ENCODE measurements at places on chromosomes 2 and 18.

DNA sequence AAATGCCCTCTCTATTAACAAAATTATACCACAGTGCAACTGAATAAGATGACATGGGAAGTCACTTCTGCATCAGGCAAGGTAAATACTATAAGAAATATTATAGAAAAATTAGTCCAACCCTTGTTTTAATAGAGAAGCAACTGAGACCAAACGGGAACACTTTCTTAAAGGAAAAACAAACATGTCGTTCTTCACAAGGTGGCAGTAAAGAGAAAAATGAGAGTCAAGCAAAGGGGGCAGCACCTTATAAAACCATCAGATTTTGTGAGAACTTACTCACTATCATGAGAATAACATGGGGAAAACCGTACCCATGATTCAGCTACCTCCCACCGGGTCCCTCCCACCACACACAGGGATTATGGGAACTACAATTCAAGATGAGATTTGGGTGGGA, 481.7 kb upstream of the CRIM1 start:
- no peak for DNase-seq

GRCh38 chr18:60235164-60235563, 137.4 kb downstream of the MC4R start:
- DNase-seq, result no peak

DNA sequence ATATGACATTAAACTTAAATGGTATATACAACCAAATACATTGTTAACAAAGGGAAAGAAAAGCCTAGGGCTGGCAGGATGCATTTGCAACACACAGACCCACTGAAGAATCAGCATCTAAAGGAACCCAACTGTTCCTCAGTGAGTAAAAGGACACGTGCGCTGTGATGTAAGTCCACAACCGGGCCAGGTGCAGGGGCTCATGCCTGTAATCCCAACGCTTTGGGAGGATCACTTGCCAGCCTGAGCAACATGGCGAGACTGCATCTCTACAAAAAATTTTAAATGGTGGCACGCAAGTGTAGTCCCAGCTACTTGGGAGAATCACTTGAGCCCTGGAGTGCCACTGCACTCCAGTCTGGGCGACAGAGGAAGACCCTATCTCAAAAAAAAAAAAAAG, 3.9 kb downstream of the DTNB start:
- DNase-seq, result no peak

- DNase-seq, result no peak
Measured at GRCh38 chr18:53948991-53949390, 275.5 kb downstream of the MBD2 start.

GRCh38 chr2:147439986-147440385, 404.8 kb upstream of the ACVR2A start:
- no peak for DNase-seq

GRCh38 chr2:207516206-207516605, 13.6 kb upstream of the CREB1 start:
- no peak for DNase-seq

- no peak for DNase-seq
Measured at GRCh38 chr2:113675875-113676274, 48.8 kb downstream of the RABL2A start.

DNA sequence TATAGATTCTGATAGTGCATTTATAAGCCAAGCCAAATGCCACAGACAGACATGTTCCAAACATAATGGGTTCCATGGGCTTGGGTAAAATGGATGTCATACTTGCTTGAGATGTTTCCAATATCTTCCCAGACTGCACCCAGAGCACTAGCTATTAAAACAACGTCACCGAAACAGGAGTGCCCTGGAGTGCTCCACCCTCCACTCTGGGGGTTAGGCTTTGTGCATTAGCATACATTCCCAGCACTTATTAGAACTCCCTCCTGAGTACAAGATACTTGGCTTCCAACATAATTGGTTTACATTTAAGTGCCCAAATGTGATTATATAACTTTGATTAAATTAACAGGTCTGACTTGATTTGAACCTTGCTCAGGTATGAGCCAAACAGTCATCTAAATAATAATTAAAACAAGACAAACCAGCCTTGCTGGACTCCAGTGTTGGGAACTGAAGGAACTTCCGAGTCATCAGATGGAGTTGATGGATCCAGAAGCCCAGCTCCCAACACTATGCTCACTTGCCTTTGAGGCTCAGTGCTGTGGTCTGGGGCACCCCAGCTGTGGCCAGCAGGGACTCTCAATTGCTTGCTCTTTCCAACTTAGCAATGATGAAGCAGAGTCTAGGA, 60.5 kb upstream of the LGALSL start:
- DNase-seq, result no peak

GRCh38 chr2:226304308-226304707, 495.3 kb downstream of the IRS1 start:
- DNase-seq, result no peak

DNA sequence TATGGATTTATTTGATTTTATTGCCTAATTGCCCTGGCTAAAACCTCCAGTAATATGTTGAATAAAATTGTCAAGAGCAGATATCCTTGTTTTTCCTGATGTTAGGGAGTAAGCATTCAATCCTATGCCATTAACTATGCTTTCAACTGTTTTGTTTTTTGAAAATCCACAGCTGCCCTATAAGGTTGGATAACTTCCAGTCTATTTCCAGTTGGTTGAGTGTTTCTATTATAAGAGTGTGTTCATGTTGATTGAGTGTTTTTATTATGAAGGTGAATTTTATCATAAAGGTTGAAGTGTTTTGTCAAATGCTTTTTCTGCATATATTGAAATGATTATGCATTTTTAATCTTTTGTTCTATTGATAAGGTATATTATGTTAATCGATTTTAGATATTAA, 149.9 kb upstream of the SCN7A start:
- no peak for DNase-seq

DNA sequence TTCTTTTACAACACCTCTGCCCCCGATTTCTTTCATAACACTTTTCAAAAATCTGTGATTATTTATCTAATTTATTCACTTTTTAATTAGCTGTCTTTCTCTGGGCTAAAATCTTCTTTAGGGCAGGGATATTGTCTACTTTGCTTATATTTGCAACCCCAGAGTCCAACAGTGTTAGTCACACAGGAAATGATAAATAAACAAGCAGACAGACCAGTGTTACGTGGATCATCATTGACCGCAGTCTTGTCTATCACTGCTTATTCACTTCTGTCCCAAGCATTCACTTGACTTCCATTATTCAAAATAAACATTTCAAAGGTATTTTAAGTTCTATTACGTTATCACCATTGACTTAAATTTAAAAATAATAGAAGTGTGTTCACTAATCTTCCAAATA, 237.6 kb upstream of the UBE2E3 start:
- no peak for DNase-seq

GRCh38 chr2:236882930-236883329, 202.8 kb upstream of the COPS8 start:
- no peak for DNase-seq

- no peak for DNase-seq
Measured at GRCh38 chr18:53152476-53152875, 812.5 kb downstream of the DCC start.

DNA sequence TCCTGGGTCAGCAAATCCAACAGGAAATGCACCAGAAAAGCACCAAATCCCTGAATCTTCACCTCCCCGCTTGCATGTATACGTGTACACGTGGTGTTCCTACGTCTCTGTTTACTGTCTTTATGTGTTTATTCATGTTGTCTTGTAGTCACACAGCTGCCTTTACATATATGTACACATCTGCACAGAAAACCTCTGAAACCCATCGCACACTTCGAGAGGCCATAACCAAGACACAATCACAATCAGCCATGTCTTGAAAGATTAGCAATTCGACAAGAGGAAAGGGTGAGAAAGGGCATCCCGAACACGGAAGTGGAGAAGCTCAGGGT, 98.1 kb downstream of the PLB1 start:
- DNase-seq, result no peak

- no peak for DNase-seq
Measured at GRCh38 chr2:100623033-100623715, 60.4 kb downstream of the PDCL3 start.

GRCh38 chr18:33404244-33404873, 36.2 kb downstream of the CCDC178 start:
- DNase-seq, result no peak

- no peak for DNase-seq
Measured at GRCh38 chr2:168949324-168949723, 48.2 kb downstream of the G6PC2 start.

DNA sequence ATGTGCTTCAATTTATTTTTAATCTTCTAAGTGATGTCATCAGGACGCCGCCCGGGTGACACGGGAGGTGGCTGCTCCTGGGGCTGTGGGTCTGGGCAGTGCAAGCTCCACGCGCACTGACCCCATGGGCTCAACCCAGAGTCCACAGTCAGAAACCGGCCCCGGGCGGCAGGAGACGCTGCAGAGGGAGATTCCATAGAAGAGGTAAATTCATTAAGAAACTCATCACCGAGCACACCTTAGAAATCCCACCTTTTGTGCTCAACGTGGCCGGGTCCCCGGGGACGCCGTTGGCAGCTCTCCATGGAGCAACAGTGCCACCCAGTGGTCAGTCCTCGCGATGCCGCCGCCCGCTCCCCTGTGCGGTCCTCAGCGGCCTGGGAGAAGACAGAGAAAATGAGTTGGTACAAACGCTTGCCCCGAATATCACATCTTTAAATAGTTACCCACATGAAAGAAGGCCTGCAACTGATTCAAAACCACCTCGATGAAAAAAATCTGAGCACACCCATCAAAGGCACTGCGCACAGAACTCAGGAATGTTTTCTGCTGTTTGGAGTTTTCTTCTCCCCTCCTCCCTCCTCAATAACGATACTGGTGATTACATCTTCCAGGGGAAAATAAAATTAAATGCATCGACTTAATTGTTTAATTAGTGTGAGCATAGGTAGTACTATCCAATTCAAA, 92.6 kb downstream of the CMPK2 start:
- peak; percentile 76 for DNase-seq

- DNase-seq, result no peak
Measured at GRCh38 chr18:24672165-24672941, 211.9 kb downstream of the HRH4 start.

- no peak for DNase-seq
Measured at GRCh38 chr2:53036196-53036595, 731.4 kb upstream of the CHAC2 start.

GRCh38 chr18:52045946-52046675, 293.9 kb upstream of the DCC start:
- DNase-seq, result no peak

GRCh38 chr2:224083638-224084037, 44.6 kb upstream of the SERPINE2 start:
- DNase-seq, result no peak

GRCh38 chr18:10524507-10525370, 1.1 kb upstream of the NAPG start:
- no peak for DNase-seq

DNA sequence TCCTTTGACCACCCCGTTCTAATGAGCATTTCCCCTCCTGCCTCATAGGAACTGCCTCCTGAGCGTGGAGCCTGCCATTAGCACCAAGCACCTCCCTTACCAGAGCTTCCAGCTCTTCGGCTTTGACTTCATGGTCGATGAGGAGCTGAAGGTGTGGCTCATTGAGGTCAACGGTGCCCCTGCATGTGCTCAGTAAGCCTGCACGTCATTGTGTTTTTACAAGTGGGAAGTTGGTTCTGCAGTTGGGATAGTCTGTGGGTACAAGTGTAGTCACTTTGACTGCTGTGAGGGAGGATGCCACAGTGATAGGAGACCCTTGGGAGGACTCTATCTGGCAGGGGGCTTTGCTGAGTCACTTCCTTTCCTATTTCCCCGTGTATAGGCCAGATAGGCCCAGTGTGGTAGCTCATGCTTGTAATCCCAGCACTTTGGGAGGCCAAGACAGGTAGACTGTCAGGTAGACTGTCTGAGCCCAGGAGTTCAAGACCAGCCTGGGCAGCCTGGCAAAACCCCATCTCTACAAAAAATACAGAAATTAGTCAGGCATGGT, 22.0 kb upstream of the POLR1B start:
- no peak for DNase-seq

GRCh38 chr2:24850944-24851343, 57.7 kb downstream of the CENPO start:
- no peak for DNase-seq

GRCh38 chr2:233438573-233439147, 84.4 kb downstream of the DGKD start:
- DNase-seq, result no peak

DNA sequence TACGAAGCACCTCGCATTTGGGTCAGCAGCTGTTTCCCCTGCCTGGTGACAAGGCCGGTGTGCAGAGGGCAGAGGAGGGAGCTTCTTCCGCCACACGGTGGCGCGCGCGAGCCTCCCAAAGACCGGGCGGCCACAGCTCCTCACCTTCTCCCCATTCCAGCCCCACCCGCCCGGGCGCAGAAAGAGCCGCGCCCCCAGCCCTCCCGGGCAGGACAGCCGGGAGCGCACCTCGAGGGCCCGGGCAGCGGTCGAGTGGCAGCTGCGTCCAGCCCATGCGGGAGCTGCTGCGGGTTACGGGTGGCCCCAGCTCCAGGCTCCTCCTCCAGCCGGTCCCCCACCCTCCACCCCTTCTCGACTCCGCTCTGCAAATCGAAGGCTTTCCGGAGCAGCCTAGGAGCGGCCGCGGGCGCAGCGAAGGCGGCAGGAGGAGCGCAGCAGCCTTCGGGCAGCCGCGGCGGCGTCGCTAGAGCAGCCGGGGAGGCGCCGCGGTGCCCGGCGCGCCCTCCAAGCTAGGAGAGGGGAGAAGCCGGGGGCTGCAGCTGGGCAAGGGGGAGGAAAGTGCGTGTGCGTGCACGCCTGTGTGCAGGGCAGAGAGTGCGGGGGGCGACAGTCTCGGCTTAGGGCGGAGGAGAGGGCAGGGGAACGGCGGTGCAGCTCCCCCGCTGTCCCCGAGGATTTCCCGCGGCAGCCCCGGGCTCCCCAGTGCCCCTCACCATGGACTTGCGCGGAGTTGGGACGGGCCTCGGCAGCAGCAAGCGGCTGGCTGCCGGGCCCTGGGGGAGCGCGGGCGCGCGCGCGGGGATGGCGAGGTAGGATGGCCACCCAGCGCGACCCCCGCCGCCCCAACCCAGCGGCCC, at the start of gene CCDC85A:
Gene CCDC85A (plus strand): TSS at position 348 of the 857 bp plus-strand sequence. CDS start 635 bp downstream, outside the sequence.
- peak; percentile 61 for DNase-seq

DNA sequence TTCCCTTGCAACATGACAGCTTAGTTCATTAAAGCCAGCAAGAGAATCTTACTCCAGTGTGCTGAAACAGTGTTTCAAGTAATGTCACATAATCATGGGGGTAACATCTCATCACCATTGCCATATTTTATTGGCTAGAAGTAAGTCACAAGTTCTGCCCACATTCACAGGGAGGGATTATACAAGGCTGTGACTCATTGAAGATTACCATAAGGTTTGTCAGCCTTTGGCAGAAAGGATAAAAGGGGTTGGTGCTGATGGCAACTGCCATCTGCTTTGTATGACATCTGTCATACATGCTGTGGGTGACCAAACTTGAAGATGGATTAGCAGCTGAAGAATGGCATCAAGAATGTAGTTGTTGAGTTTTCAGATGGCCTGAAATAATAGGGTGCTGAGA, 61.2 kb downstream of the KCNE4 start:
- DNase-seq, result no peak

- DNase-seq, result no peak
Measured at GRCh38 chr2:203893840-203894239, 26.3 kb downstream of the CTLA4 start.

DNA sequence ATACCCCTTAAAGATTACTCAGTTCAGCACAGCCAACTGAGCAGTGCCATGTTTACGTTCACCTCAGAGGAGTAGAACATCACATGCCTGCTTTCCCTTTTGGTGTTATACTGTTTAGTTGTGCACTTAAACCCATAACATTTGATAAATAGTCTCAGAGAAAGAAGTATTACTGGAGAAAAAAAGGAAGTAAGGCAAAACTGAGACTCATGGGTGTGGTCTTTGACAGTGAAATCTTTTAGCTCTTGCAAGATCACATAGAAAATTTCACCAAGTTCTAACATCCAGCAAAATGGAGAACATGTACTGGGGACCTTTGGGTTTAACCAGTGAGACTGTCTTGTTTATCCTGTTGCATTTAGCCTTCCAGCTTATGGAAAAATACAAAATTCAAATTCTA, 5.6 kb downstream of the TANK start:
- no peak for DNase-seq

Data from activated naive CD4-positive, alpha-beta T cell treated with anti-CD3 and anti-CD28 coated beads, Interleukin-2, amount 50 U/mL, for 16 hours (primary cell).